AG10803 (cell line): ENCODE measurements at places on chromosomes 5 and 9.

GRCh38 chr9:6152788-6153187 is 62.8 kb upstream of the IL33 start:
- DNase-seq: no peak

DNA sequence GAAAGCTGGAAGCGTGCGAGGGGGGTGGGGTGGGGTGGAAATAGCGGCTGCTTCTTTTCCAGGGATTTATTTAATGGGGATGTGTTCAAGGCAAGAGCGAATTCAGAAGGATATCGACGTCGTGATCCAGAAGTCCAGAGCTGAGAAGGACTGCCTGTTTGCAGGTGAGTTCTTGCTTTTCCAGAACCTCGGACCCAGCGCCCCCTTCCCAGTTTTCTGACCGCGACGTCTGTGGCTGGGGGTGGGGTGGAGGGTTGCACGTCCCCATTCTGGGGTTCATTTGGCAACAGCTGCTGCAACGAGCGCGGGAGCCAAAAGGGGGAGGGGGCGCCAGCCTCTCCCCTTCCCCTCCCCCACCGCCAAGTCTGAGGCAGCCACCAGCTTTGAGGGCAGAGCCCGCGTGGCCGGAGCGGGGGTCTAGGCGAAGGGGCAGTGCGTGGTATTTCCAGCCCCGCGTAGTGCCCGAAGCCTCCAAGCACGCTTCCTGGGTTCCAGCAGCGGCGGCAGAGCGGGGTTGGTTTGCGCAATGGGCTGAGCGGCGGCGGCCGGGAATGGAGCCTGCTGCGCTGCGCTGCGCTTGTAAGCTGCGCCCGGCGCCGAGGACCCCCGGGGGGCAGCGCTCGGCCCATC is 701 bp downstream of the PARP8 start:
- peak; percentile 48 for DNase-seq

DNA sequence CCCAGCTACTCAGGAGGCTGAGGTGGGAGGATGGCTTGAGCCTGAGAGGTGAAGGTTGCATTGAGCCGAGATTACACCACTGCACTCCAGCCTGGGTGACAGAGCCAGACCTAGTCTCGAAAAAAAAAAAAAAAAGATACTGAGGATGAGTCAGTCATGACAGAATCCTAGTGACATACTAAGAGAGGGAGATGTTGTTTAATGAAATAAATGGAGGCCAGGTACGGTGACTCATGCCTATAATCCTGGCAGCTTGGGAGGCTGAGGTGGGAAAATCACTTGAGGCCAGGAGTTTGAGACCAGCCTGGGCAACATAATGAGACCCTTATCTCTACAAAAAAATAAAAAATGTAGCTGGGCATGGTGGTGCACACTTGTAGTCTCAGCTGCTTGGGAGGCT is 107.2 kb downstream of the ZFAND5 start:
- no peak for DNase-seq

DNA sequence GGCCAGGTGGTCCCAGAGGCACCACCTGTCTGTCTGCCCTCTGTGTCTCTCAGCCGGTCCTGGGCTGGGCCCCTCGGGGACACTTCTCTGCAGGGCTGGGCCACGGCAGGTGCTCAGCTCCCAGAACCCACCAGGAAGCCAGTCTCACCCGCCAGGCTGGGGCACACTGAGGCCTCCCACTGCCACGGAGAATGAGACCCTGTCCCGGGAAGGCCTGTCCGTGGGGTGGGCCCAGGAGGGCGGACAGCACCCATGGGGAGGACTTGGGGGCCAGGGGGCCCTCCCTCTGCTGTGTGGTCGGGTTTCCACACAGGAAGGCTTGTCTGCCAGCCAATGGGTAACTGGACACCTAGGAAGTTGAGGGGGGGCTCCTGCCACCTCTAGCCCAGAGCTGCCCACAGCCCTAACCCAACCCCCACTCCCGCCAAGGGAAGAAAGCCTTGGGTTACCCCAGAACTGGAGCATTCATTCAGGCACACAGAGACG is 4.1 kb upstream of the TUBB4B start:
- no peak for DNase-seq

DNA sequence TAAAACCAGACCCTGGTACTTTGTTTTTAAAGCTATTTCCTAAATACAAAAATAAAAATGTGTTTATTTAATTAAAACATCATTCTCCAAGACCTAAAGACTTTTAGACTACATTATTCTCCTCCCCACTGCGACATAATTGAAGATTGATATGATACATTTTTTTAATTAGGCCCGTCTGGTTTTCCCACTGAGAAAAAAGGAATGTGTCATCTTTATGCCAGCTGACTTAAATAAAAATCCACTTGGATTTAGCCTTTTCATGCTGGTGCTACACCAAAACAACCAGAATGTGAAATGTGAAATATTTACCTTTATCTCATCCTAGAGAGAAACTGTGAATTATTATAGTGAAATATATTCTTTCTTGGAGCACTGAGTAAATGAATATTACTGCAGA is 155.5 kb upstream of the PPP1R2B start:
- peak; percentile 11 for DNase-seq

DNA sequence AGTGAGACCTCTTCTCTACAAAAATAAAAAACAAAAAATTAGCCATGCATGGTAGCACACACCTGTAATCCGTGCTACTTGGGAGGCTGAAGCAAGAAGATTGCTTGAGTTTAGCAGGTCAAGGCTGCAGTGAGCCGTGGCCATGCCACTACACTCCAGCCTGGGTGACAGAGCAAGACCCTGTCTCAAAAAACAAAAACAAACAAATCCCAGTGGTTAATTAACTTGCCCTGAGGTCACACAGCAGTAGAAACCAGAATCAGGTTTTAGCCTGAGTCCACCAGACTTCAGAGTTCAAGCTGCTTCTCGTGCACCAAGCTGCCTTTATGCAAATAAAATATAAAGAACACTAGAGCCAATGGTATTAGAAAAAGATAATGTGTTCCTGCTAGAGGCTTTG is 169.7 kb downstream of the GOLPH3 start:
- DNase-seq: no peak

- DNase-seq: peak; percentile 44
These were observed 8.7 kb downstream of the CLTB start for GRCh38 chr5:176407456-176408251.

- DNase-seq: no peak
These were observed 12.0 kb upstream of the C9 start for GRCh38 chr5:39376293-39376714.

- DNase-seq: no peak
These were observed 40.0 kb downstream of the EBF1 start for GRCh38 chr5:159059722-159060121.

DNA sequence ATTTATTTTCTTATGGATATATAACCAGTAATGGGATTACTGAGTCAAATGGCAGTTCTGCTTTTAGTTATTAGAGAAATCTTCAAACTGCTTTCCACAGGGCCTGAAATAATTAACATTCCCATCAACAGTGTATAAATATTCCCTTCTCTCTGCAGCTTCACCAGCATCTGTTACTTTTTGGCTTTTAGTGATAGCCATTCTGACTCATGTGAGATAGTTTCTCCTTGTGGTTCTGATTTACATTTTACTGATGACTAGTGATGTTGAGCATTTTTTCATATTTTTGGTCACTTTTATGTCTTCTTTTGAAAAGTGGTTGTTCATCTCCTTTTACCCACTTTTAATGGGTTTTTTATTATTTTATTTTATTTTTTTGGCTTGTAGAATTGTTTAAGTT is 1290.3 kb upstream of the CDH9 start:
- no peak for DNase-seq

- DNase-seq: peak; percentile 90
These were observed 59.7 kb downstream of the GNA14 start for GRCh38 chr9:77588271-77588937.
